Activated CD4-positive, alpha-beta memory T cell treated with anti-CD3 and anti-CD28 coated beads for 36 hours (primary cell): ENCODE measurements at places on chromosomes 12 and 14. TPM values are rescaled to one million over a fixed set of nuclear protein-coding genes. Genes with fewer than 3 reads are reported as not detected.

DNA sequence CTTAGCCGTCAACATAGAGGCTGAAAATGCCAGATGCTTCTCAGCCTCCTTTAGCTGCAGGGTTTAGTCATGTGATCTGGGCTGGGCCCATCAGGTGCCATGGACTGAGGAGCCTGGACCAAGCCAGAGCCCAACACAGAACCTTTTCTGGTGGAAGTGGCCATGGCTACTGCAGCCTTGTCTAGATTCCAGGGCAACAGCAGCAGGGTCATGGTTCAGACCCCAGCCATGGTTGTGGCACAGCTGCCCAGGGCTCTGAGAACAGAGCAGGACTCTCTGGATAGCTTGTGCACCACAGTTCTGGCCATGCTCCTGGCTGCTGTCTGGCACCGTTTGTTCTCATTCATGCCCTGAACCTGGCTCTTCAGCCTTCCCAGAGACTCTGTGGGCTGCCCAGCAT lies 47.0 kb upstream of the PTGR2 start:
- H3K27ac ChIP-seq = no peak overlapping the region
- DNase-seq = no peak
- no peak overlapping the region for H3K4me3 ChIP-seq
- H3K4me1 ChIP-seq = no peaks in the 10 kb centered on the region

- no peak overlapping the region for H3K4me3 ChIP-seq
- H3K27ac ChIP-seq = no peak overlapping the region
- no peaks in the 10 kb centered on the region for H3K27me3 ChIP-seq
- H3K36me3 ChIP-seq = peaks cover 5% of the 10 kb centered on the region
These were observed 11.7 kb upstream of the OTOGL start for GRCh38 chr12:80087486-80088213.

- no peak overlapping the region for H3K4me3 ChIP-seq
- peaks cover 22% of the 10 kb centered on the region for H3K36me3 ChIP-seq
- peaks cover 24% of the 10 kb centered on the region for H3K4me1 ChIP-seq
- H3K27ac ChIP-seq = peak overlapping the region; percentile 59
These were observed 18.6 kb downstream of the LGMN start for GRCh38 chr14:92729634-92730358.

DNA sequence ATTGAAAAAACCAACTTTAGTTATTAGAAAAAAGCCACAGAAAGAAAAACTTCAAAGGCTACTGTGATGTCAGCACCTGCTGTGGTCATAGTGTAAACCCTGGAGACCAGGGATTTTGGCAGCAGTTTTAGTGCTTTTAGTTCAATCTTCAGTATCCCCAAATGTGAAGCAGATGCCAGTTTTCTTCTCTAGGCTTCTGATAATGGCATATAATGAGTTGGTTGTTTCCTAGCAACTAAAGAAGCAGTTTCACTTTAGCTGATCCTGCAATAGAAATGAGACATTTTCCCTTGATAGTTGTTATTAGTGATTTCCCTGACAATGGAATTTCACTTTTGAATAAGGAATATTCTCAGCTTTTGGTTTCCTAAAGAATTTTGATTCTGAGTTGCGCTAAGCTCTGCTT lies 131.2 kb downstream of the NUBPL start:
- H3K36me3 ChIP-seq = peaks cover 8% of the 10 kb centered on the region
- H3K4me1 ChIP-seq = no peaks in the 10 kb centered on the region
- H3K27ac ChIP-seq = no peak overlapping the region
- DNase-seq = no peak

GRCh38 chr12:100295764-100296555 lies 29.0 kb downstream of the SCYL2 start:
- no peak for DNase-seq
- H3K4me1 ChIP-seq = no peaks in the 10 kb centered on the region
- H3K36me3 ChIP-seq = peaks cover 42% of the 10 kb centered on the region
- H3K4me3 ChIP-seq = no peak overlapping the region

DNA sequence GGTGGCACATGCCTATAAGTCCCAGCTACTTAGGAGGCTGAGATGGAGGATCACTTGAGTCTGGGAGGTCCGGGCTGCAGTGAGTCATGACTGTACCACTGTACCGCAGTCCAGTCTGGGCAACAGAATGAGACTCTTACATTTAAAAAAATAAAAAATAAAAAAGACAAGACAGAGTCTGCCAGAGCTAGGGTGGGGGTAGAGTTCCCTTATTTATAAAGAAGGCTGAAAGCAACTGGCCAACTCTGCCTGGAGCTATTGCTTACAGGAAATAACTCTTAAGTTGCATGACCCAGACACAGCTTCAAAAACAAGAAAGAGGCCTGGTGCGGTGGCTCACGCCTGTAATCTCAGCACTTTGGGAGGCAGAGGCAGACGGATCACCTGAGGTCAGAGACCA lies 31.5 kb downstream of the NUMB start:
- H3K4me1 ChIP-seq = peaks cover 13% of the 10 kb centered on the region
- no peaks in the 10 kb centered on the region for H3K27me3 ChIP-seq
- DNase-seq = no peak
- H3K36me3 ChIP-seq = peaks cover 5% of the 10 kb centered on the region
- H3K27ac ChIP-seq = no peak overlapping the region

DNA sequence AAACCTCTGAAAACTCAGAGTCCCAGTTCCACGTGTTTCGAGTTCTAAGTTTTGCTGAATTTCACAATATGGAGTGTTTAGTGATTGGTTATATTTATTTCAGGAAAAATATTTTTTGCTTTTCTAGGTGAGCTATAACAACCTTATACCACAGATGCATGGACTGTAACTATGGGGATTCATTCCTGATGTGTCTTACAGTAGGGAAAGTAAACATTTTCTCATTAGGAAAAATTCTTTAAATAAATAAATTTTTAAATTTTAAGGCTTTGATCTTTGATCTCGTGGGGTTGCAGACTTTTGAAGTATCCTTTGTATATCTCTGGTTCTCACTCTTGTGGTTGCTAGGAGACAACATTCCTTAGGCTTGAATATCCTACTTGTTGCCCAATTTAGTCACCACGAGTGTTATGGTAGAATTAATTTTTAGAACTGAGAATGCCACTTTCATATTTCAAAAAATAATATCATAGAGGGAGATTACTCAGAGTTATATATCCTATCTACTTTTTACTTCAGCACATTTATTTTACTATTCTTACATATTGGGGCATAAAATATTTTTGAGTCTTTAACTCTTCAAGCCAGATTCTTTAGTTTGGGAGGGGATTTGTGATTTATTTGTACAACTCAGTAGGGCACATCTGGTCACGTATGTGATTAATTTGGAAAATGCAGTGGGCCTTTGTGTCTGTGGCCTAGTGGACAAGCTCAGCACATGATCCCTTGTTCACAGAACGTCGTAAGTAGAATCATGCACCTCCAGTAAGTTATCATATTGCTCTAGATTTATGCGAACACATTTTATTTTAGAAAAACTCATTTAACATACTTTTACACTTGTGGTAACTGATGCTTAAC lies 224.0 kb downstream of the TTC6 start:
- no peak for DNase-seq
- H3K27me3 ChIP-seq = no peaks in the 10 kb centered on the region
- no peak overlapping the region for H3K4me3 ChIP-seq
- no peaks in the 10 kb centered on the region for H3K36me3 ChIP-seq
- H3K27ac ChIP-seq = no peak overlapping the region

GRCh38 chr12:130199581-130200390 lies 37.5 kb downstream of the FZD10 start:
- no peak overlapping the region for H3K4me3 ChIP-seq
- H3K27me3 ChIP-seq = peaks cover 3% of the 10 kb centered on the region
- no peaks in the 10 kb centered on the region for H3K36me3 ChIP-seq
- H3K27ac ChIP-seq = no peak overlapping the region

DNA sequence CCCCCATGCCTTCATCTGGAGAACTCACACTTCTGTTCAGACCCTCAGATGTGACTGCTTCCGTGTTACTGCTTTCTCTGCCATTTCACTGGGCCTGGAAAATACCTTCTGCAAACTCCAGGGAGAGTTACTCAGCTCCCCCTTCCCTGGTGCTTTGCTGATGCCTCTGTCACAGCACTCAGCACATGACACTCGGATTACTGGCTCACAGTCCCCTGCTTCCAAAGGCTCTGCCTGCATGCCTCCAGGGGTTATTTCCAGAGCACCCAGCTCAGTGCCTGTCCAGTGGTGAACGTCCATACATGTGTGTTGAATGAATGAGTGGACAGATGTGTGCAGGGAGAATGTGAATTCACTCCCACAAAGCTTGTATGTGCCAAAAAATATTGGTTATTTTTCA lies 237.2 kb upstream of the FKBP4 start:
- H3K27me3 ChIP-seq = peaks cover 3% of the 10 kb centered on the region
- DNase-seq = no peak
- no peak overlapping the region for H3K4me3 ChIP-seq
- no peaks in the 10 kb centered on the region for H3K4me1 ChIP-seq
- no peak overlapping the region for H3K27ac ChIP-seq

DNA sequence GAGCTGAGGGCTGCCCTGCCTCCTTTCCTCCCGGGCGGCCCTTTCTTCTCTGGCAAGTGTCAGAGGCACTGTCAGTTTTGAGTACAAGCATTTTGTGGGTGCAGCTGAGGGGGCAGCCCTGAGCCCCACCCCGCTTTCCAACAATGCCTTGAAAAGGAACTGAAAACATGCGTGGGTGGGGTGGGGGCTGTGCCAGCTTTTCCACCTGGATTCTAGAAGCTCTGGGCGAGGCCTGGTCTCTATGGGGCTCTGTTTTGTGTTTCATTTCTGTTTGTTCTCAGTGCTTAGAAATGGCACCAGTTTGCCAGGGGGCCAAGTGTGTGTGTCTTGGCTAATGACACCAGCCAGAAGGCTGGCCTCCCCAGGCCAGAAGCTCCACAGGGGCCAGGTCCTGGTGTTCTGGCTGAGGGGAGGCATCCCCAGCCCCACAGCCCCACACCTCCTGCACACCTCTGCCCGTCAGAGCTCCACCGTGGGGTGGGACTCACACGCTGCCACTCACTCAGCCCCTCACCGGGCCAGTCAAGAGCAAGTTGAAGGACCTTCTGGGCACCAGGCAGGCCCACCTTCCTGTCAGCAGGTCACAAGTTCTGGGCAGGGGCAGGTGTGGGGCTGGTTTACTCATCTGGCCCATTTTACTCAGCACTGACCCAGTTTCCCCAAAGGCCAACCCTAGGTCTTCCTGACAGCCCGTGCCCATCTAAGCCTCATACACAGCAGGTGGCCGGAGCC lies 155.1 kb downstream of the CALM1 start:
- no peak overlapping the region for H3K27ac ChIP-seq
- no peaks in the 10 kb centered on the region for H3K27me3 ChIP-seq
- H3K36me3 ChIP-seq = no peaks in the 10 kb centered on the region
- H3K4me1 ChIP-seq = no peaks in the 10 kb centered on the region
- no peak overlapping the region for H3K4me3 ChIP-seq
- DNase-seq = no peak

DNA sequence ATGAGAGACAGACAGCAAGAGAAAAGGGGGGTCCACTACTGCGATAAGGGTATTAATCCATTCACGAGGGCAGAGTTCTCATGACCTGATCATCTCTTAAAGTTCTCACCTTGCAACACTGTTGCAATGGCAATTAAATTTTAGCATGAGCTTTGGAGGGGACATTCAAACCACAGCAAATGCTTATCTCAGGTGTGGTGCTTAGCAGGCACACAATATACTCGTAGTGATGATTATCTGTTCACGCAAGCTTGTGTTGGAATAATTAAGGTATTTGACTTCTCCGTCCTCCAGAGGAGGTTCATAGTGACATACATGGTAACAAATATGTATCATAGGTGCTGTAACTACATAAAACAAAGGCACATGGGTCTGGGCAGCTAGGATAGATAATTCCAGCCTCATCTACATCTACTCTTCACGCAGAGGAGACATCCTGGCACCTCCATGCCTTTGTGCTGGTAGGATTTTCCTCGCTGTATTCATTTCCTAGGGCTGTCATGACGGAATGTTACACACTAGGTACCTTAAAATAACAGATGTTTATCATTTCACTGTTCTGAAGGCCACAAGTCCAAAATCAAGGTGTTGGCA lies 221.2 kb downstream of the RBM19 start:
- no peak for DNase-seq
- no peak overlapping the region for H3K27ac ChIP-seq
- no peaks in the 10 kb centered on the region for H3K4me1 ChIP-seq
- H3K36me3 ChIP-seq = no peaks in the 10 kb centered on the region

DNA sequence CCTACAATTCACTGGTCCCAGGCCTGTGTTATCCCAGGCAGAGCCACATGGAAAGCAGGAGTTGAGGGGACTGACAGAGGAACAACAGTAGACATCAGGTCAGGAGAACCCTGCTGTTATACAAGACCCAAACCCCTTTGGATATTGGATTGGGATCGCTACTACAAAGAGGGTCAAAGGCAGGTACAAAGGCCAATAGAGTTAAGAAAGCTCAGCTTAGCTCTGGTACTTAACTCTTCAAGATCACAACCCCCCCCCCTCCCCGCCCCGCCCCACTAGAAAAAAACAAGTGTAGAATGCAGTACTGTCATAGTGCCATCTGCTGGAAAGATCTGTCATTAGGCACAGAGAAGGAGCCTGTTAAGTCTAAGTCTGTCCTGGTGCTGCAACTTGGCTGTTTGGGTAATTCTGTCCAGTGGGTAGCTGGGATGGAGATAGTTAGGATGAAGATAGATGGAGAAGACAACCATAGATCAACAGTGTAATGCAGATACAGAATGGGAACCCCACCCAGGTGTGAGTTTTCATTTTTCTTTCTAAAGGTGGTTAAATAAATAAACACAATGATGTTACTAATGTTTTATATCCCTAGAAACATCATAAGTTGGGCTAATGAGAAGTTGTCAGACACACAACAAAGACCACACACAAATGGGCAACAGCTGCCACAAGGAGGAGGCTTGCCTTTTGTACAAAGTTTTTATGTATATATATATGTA lies 17.2 kb downstream of the REM2 start:
- no peaks in the 10 kb centered on the region for H3K27me3 ChIP-seq
- peaks cover 29% of the 10 kb centered on the region for H3K36me3 ChIP-seq
- peaks cover 11% of the 10 kb centered on the region for H3K4me1 ChIP-seq
- H3K27ac ChIP-seq = no peak overlapping the region

- DNase-seq = no peak
- no peak overlapping the region for H3K27ac ChIP-seq
- H3K36me3 ChIP-seq = no peaks in the 10 kb centered on the region
- peaks cover 6% of the 10 kb centered on the region for H3K27me3 ChIP-seq
- H3K4me1 ChIP-seq = no peaks in the 10 kb centered on the region
These were observed 49.9 kb downstream of the PRICKLE1 start for GRCh38 chr12:42539696-42540095.

- DNase-seq = no peak
- no peak overlapping the region for H3K27ac ChIP-seq
- no peaks in the 10 kb centered on the region for H3K4me1 ChIP-seq
- no peak overlapping the region for H3K4me3 ChIP-seq
These were observed 161.9 kb downstream of the CRADD start for GRCh38 chr12:93839064-93839463.

- H3K4me1 ChIP-seq = no peaks in the 10 kb centered on the region
- no peak for DNase-seq
- no peak overlapping the region for H3K27ac ChIP-seq
- peaks cover 5% of the 10 kb centered on the region for H3K27me3 ChIP-seq
- H3K4me3 ChIP-seq = no peak overlapping the region
- H3K36me3 ChIP-seq = no peaks in the 10 kb centered on the region
These were observed 13.5 kb downstream of the GSC start for GRCh38 chr14:94756310-94756882.

- H3K4me1 ChIP-seq = peaks cover 38% of the 10 kb centered on the region
- peaks cover 20% of the 10 kb centered on the region for H3K27me3 ChIP-seq
- no peak overlapping the region for H3K4me3 ChIP-seq
- no peak for DNase-seq
These were observed 162.0 kb downstream of the SAMD4A start for GRCh38 chr14:54728700-54729527.

GRCh38 chr14:66395300-66395699 lies 90.9 kb upstream of the CCDC196 start:
- DNase-seq = peak; percentile 25
- H3K27ac ChIP-seq = no peak overlapping the region
- no peak overlapping the region for H3K4me3 ChIP-seq
- peaks cover 9% of the 10 kb centered on the region for H3K4me1 ChIP-seq
- no peaks in the 10 kb centered on the region for H3K27me3 ChIP-seq
- H3K36me3 ChIP-seq = no peaks in the 10 kb centered on the region

Gene NDUFB1
- 131 TPM for total RNA-seq

Gene TOMM20L
- total RNA-seq = not detected

Gene TBX3
- total RNA-seq = not detected

Gene TNS2
- total RNA-seq = 1.8 TPM
